Neuronal stem cell (in vitro differentiated cells): ENCODE measurements at places on chromosomes 3 and 15.

DNA sequence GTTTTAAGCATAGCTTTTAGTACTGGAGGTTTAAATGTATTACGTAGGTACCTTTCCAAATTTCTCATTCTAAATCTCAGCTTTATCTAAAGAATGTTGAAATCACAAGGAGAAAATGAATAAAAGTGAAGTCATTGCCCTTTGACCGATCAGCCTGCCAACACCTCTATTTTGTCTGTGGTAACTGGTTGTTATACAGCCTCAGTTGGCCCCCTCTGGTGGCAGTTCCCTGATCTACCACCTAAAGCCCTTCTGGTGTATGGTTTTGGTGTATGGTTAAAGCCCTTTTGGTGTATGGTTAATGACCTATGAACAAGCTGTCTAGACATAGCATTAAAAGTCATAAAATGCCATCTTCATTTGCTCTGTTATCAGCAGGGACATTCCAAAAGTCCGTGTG lies 378.2 kb upstream of the AZI2 start:
- DNase-seq = peak; percentile 23

DNA sequence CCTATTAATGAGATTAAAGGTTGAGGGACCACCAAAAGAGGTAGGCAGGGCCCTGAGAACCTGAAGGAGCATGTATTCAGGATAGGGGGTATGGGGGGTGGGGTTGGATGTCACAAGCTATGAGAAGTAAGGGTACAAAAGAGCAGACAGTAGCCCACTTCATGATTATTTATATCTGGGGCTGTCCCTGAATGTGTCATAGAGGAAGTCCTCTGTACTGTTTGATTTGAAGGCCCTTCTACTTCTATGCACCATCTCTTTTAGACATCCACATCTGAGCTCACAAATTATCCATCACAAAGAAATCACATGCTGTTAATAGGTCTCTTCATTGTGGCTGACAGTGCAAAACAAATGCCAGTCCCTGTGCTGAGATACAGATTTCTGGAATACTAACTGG lies 68.6 kb downstream of the FHIT start:
- no peak for DNase-seq

- DNase-seq = no peak
Measured at GRCh38 chr3:72309661-72310418, 524.9 kb upstream of the PROK2 start.

DNA sequence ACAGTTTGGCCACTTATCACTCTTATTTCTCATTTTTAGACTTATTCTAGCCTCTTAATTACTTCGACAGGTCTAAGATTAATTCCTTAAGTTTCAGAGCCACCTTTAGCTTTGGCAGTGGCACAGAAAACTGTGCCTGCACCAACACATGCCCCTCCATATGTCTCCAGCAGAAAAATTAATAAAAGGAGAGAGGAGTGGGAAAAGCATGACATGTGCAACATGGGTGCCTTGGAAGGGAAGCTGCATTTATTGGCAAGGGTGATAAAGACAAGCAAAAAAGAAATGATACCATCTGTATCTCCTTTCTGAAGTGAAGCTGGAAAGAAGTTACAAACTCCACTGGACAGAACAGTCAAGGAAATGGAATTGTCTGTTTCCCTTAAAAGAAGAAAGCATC lies 121.7 kb upstream of the CFAP20DC start:
- no peak for DNase-seq

GRCh38 chr3:194562986-194563385 lies 70.2 kb downstream of the TMEM44 start:
- no peak for DNase-seq

DNA sequence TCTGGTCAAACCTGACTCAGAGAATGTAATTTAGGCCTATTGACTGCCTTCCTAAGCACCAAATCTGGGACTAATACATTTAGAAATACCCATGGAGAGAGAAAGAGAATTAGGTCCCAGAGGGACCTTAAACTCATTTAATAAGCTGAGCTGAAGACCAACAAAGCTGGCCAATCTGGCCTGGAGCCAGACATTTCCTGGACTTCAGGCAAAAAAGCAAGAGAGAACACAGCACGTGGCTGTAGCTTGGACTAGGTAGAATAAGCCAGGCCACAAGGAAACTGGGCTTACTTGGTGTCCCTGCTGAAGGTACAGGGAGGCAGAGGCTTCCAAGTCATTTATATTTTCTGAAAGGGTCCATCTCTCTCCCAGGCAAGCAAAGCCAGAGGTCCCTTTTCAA lies 88.1 kb downstream of the RTP4 start:
- DNase-seq = no peak
